ENCODE measurements at places on chromosomes 12 and 14.

- DNase-seq, result no peak
Measured at GRCh38 chr14:103160321-103161053, 37.2 kb downstream of the TNFAIP2 start.

DNA sequence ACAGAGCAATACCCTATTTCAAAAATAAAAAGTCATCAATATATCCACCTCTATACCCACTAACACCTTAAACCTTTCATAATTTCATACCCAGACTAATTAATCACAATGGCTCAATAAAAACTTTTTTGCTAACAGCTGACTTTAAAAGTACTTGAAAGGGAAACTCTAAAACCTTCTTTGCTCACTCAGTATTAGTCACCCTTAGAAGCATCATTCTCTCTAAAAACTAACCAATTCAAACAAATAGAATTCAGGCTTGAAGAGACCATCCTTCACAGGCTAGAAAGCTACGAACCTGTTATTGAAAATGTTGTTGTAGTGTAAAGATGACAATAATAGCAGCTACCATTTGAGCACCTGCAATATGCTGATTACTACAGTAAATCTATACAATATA lies 37.2 kb downstream of the HECTD1 start:
- no peak for DNase-seq

GRCh38 chr14:87971010-87971409 lies 22.0 kb downstream of the GALC start:
- DNase-seq, result no peak

GRCh38 chr12:25876383-25877045 lies 82.0 kb upstream of the RASSF8 start:
- no peak for DNase-seq

DNA sequence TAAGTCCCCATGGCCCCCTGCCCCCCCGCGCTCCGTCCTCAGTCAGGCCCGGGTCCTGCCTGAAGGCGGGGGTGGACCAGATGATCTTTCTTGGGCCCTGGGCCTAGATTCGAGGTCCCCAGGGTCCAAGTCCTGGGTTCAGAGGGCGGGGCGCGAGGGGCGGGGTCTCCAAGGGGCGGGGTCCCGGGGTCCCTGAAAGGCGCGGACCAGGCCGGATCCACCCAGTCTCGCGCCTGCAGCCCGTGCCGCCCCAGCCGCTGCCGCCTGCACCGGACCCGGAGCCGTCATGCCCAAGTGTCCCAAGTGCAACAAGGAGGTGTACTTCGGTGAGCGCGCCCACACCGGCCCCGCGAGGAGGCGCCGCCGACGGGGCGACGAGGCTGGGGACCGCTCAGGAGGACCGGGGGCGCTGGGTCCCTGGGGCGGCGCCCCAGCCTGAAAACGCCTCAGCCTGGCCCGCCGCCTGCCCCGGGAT lies 325 bp downstream of the CRIP1 start:
- no peak for DNase-seq

DNA sequence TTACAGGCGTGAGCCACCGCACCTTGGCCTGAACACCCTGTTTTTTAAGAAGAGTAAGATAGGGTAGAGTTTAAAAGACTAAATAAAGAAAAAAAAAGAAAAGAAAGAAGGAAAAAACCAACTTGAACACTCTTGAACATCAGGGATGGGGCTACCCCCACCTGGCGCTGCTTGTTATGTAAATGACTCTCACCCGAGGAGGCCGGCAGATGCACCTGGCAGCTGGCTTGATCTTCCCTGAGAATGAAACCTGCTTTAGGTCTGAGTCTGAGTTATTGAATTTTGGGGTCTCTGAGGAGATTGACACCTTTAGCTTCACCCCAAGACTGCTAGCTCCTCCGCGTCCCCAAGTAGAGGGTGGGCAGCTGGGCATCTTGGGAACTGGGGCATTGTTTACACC lies 15.5 kb upstream of the MEG3 start:
- DNase-seq, result no peak

- DNase-seq, result no peak
Measured at GRCh38 chr12:10811883-10812536, 2.0 kb upstream of the TAS2R9 start.

DNA sequence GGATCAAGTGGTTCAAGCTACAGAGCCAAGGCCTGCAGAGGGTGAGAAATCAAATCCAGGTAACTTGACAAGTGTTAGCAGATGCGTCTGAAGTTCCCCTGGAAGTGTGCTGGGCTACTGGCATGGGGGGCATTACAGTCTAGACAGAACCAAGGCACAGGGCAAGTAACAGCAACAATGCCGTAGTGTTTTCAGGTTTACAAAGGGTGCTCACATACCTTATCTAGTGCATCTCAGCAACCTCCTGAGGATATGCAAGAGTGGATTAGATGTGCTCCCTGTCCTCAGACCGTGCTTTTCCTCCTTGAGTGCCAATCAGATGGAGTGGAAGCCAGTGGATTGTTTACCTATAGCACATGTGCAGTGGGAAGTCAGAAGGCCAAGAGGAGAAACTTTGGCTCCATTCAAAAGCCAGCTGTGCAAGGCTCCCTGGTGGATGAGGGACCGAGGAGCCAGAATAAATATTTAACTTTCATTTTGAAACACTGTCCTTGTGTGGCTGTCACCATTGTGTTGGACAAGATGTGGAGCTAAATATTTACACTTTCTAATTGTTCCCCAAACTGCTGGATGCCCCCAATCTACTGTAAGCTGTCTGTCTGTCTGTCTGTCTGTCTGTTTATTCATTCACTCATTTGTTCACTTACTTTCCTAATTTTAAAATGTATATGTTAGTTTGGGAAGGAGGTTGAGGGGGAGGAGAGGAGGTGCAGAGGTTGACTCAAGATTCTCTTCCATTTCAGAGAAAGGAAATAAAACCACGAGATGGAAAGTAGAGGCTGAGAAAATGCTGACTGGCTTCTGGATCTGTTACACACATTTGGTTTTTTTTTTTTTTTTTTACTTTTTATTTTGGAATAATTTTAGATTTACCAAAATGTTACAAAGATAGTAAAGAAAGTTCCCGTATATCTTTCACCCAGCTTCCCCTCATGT lies 184.0 kb upstream of the PARP11 start:
- DNase-seq, result no peak

DNA sequence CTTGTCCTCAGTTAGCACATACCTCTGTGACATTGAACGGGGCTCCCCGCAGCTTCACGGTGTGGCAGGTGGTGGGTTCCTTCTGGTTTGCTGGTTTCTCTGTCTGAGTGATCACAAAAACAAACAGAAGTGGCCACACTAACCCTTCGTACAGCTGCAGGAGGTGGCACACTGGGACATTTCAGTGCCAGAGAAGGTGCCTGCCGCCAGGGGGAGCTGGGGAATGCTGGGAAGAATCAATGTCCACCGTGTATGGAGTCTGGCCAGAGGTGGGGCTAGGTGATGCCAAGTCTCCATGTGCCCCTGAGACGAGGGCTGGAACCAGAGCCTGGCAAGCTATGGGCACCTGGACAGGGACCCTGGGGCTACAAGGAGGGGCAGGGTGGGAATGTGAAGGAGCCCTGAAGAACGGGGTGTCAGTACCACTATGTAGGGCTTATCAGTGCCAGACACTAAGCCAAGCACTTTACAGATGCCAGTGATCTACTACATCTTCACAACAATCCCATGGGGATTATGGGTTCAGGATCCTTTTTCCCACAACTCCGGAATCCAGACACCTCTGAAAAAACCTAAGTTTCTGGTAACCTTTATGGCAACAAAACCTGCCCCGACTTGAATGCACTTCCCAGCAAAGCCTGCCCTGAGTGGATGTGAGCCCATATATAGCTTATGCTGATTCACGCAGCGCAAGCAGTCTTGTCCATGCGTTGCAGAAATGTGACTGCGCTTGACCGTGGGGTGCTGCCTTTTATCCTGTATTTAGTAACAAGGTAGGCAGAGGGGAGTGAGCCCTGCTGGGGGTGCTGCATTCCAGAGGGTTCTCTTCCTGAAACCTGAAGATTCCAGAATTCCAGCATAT lies 10.8 kb downstream of the RBM19 start:
- DNase-seq, result peak; percentile 31

DNA sequence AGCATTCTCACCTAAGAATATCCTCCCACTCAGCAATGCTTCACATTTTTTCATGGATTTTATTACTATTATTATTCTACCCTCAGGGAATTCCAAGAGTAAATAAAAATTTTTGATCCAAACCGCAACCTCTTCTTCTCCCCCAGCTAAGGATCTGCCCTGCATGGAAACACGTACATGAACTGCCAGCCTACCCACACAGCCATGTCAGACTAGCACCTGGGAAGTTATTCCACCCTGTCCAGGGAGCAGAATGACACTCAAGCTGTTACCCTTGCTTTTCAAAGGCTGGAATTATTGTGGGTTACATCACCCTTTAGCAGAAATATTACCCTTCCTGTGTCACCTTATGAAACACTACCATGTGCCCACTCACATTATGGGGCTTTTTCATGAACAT lies 227.3 kb upstream of the USP15 start:
- no peak for DNase-seq

DNA sequence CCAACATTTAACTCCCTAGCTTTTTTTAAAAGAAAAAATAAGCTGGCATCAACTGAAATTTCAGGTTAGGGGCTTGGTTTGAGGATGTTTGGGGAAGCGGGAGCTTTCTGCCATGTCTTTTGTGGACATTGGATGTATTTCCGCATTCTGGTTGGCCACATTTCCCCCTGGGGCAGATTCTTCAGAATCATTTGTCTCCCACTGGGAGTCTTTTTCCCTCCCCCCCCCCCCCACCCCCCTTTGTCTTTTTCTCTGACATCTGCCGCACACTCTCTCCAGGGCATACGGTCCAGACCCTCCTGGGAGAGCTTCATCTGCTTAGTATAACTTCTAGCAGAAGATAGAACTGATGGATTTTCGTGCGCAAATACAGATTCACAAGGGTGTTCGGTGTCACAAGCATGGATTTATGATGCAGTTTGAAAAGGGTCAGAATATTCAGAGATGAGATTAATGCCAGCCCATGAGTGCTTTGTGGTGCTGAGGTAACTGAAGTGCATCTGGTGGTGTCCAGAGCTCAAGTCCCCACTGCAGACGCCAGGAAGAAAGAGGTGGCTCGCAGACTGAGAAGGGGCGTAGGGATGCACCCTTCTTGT lies 40.2 kb downstream of the ETV6 start:
- DNase-seq, result no peak

DNA sequence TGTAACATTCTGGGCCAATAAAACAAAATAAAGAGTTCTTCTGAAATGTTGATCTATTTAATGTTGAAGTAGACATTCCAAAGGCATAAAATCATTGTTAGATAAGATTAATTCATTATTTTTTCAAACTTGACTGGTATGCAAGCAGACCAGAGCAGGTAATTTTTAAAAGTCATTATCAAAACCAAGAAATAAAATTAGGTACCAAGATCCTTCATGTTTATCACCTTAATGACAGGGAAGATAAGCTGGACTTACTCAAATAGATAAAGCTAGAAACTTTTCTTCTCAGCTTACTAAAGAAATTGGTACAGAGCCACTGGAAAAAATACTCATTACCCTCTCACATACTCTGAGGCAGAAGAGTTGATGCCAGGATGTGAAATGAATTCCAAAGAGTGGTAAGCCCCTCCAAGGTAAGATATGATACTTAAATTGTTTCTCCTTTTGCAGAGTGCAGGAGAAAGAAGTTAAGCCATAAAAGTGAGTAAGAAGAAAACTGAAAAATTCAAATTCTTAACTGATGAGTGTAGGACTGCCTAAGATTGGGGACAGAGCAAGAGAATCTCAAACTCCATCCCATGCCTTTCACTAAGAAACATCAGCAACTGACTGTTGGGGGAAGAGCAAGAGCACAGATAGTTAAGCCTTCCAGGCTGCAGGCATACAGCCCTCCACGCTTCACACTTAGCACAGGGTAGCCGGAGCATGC lies 111.9 kb downstream of the SLC41A2 start:
- DNase-seq, result no peak

- no peak for DNase-seq
Measured at GRCh38 chr12:43805149-43805859, 813 bp downstream of the TWF1 start.

DNA sequence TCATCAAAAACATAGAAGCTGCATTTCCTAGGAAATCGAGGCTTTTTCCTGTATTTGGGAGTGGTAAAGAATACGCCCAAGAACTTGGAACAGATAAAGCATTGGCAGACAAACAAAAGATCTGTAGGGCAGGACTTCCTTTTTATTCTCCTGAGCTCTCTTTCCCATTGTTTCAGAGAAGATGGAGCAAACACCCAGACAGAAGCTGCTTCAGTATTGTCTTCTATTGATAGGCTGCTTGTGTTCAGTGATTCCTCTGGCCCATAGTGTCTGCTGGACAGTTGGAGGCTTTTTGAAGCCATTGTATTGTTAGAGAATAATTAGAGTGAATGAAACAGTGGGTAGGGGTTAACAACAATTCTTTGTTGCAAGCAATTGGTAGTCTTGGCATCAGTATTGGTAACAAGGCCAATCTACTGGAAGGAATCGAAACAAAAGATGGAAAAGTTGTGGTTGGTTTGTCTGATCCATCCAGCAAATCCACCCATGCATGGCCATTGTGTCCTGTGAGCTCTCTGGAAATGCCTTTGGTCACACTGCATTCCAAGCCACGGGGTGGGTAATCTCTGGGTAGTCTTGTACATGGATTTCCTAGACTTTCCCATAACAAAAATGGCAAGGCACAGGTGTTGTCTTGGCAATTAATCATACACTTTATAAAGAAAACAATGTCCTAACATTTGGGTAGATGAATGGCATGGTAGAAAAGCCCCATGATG lies 424.8 kb downstream of the RAD51B start:
- no peak for DNase-seq

DNA sequence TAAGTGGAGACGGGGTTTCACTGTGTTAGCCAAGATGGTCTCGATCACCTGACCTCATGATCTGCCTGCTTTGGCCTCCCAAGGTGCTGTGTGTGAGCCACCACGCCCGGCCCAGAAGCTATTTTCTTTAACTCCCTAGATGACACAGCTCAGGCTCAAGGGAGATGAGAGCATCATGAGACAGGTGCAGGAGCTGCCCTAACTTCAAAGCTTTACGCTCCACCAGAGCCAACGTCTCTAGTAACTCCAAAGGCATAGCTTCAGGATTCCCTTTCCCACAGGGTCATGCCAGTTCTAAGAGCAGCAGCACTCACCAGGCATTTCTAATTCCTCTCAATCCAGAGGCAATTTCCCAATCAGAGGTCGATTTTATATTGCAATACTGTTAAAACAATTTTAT lies 21.0 kb downstream of the NDUFA12 start:
- no peak for DNase-seq

DNA sequence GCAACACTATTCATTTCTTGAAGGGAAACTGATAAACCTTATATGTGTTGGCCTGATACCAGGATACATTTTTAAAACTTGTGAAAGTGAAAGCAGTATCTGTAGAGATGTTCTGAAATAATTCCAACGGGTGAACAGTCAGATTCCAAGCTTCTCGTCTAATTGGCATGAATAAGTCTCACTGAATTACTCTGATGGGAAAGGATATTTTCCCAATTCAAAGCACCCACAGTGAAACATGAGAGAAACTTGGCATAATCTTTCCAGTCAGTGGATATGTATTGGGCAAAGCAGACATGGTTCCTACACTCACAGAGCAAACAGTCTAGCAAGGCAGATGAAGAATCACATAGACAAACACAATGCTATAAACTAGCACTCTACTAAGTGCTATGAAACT lies 413.1 kb downstream of the MED13L start:
- DNase-seq, result no peak

GRCh38 chr14:100606687-100607610 lies 19.7 kb upstream of the BEGAIN start:
- DNase-seq, result no peak

GRCh38 chr12:109053382-109054123 lies 1.2 kb downstream of the USP30 start:
- DNase-seq, result no peak

GRCh38 chr12:31001581-31002360 lies 71.9 kb upstream of the DDX11 start:
- DNase-seq, result no peak

All from progenitor cell of endocrine pancreas (in vitro differentiated cells).